ENCODE measurements at places on chromosomes 2 and 18.

- no peak for DNase-seq
Observed at GRCh38 chr2:174595891-174596397, 1.7 kb downstream of the WIPF1 start.

DNA sequence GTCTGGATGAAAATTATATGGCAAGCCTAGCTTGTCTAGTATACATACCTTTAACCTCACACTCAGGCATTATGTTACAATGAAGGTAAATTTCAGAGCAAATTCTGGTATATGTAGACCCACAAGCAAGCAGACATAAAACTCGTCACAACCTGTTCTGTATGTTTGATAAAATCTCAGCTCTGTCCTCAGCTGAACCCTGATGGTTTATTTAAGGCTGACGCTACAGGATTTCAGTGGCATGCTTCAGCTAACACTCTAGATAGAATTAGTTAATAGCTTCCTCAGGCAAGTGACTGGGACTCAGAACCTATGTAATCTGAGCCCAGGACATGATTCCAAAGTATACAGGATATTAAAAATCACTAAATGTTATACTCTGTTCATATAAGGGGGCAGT, 68.2 kb upstream of the MC2R start:
- DNase-seq = no peak

- no peak for DNase-seq
Observed at GRCh38 chr2:95372216-95372829, 30.2 kb upstream of the FAHD2A start.

DNA sequence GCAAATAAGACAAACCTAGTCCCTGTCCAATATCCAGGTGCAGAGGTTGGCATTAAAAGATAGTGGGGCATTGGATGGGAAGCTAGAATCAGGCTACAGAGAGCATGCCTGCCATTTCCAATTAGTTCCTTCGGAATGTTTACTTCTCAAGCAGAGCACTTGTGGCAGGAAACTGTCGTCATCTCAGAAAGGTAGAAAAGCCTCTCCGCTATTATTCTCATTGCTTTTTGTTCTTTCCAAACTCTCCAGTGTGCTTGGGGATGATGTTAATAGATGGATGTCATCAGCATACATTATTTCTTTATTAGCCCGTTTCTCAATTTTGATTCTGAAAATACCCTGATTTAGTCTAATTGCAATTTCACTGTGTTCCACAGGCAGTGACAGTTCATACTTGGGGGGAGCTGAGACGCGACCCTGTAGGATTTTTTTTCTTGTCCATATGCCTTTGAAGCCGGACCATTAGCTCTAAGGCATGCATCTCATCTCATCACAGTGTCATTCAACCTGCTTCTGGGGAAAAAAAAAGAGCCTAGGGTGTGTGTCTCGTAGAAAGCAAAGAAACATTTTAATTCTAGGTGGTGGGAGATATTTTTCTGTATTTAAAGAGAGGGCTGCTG, 7.7 kb downstream of the ASB18 start:
- DNase-seq = no peak

GRCh38 chr2:99481527-99481926, 8.3 kb downstream of the REV1 start:
- DNase-seq = no peak

GRCh38 chr2:3024401-3024935, 353.1 kb downstream of the EIPR1 start:
- no peak for DNase-seq

DNA sequence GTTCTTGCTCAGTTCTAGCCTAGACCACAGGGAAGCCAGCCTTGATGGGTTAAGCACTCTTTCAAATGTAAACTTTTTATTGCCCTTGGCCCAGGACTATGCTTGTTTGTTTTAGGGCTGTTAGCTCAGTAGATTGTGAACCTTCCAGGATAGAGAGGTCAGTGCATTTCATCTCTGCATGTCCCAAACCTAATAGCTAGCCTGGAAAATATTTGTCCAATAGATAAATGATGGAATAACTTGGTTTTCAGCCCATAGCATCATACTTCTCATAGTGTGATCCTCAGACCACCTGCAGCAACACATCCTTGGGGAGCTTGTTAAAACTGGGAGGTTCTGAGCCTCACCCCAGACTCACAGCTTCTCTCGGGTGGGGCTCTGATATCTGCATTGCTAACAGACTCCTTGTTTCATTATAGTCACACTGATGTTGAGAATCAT, 59.8 kb downstream of the TRIB2 start:
- DNase-seq = no peak

DNA sequence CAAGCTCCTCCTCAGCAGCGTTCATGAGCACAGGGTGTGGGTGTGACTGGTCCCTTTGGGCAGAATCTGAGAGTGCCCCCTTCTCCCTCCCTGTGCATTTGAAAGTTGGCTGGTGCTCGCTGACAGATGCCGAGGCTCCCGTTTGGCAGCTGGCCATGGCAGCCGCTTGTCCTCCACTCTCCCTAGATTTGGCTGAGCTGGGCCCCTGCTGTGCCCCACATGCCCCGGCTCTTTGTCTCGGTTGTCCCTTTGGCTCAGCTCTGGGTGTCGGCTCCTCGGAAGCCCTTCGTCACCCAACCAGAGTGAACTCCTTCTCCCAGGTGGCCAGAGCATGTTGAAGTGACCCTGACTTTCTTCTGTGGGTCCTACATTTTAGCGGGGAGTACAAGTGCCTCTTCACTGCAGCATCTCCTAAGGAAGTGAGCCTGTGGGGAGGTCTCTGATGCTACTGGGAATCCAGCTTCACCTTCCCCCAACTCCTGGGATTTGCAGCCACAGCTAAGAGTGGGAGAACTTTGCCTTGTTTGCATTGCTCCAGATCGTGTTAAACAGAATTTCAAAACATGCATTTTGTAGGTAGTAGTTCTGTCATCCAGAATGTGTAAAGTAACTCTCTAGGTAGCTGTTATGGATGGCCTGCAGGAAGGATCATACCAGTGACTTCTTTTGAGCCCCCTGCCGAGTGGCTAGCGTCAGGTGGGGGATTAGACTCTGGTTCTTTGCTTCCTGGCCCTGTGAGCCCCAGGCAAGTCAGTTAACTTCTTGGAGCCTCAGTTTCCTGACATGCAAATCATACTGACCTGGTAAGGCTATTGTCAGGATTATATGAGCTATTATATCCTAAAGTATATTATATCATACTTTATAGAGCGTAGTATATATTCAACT, 24.2 kb downstream of the HPCAL1 start:
- peak; percentile 73 for DNase-seq

- no peak for DNase-seq
Observed at GRCh38 chr2:14903709-14904374, 271.3 kb downstream of the LRATD1 start.

GRCh38 chr2:73614105-73614504, 28.1 kb downstream of the NAT8 start:
- DNase-seq = no peak

- DNase-seq = no peak
Observed at GRCh38 chr2:88100489-88100858, 27.4 kb downstream of the FABP1 start.

DNA sequence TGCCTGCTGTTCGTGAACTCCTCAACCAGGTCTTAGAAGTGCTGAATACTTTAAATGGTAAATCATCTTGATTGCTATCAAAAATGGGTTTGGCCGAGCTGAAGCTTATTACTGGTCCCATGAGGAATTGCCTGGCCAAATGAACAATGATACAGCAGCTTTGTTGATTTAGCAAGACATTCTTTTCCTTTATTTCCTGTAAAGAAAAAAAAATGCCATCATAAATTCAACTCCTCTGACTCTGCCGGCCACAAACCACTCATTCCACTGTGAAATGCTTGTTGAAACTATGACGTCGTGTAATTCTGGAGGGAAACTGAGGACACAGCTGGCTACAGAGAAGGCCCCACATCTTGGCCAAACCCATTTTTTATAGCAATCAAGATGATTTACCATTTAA, 74.2 kb upstream of the ID2 start:
- DNase-seq = no peak

- no peak for DNase-seq
Observed at GRCh38 chr2:39523308-39524044, 86.4 kb upstream of the MAP4K3 start.

- DNase-seq = no peak
Observed at GRCh38 chr2:183162362-183162761, 38.1 kb downstream of the NUP35 start.

GRCh38 chr2:152406119-152406835, 71.3 kb downstream of the FMNL2 start:
- no peak for DNase-seq

GRCh38 chr18:31252522-31252921, 65.4 kb upstream of the DSG1 start:
- no peak for DNase-seq

DNA sequence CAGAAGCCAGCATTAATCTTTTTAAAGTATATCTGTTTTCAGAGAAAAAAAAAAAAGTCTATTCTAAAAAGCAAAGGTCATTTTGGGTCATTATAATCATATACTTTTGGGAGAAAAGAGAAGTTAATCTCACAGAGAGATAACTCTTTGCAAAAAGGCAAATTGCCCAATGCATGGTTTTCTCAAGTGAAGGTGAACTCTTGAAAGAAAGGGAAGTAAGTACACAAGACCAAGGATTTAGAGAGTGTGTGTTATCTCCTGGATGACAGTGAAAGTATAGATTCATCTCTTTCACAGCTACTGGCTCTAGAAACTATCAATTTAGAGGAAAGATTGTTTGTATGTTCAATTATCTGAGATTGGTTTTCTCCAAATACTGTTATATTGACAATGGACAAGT, 151.4 kb downstream of the CD8B2 start:
- DNase-seq = no peak

- DNase-seq = no peak
Observed at GRCh38 chr18:37948471-37948870, 382.9 kb upstream of the CELF4 start.

GRCh38 chr2:64770137-64770780, 116.5 kb upstream of the SERTAD2 start:
- DNase-seq = no peak

DNA sequence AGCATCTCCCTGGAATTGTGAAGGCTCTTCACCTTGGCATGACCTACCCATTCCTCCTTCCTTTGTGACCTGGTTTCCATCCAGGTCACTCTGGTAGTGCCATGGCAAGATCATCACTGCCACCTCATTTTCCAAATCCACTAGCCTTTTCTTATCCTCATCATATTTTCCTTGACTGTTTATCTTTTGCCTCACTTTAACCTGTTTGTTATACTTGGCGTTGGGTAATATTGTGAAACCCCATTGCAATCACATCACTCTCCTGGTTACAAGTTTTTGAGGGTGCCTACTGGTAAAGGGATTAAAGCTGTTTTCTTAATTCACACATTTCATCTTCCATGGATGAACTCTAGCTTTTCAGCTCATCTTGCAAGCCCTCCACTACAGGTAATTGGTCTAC, 39.1 kb upstream of the IGFBP2 start:
- no peak for DNase-seq

DNA sequence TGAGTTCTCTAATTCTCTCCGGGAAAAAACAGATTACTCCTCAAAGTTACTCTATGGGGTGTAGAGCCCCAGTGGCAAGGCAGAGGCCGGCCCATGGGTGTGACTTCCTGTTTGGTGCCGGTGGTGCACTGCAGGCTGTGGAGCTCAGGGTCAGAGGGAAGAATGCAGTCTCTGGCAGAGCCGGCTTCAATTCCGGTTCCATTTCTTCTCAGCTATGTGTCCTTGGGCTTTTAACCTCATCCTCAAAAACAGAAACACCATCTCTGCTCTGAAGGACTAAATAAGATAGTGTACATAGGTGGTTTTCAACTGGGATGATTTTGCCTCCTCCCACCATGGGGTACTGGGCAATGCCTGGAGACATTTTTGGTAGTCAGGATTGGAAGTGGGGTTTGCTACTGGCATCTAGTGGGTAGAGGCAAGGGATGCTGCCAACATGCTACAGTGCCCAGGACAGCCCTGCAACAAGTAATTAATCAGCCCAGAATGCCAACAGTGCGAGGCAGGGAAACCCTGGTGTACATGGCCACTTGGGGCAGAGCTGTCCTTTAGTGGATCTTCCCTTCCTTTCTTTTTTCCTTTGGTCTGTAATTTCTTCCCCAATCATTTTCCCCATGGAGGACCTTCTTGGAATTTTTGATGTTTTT, 81.2 kb downstream of the INSIG2 start:
- DNase-seq = no peak

DNA sequence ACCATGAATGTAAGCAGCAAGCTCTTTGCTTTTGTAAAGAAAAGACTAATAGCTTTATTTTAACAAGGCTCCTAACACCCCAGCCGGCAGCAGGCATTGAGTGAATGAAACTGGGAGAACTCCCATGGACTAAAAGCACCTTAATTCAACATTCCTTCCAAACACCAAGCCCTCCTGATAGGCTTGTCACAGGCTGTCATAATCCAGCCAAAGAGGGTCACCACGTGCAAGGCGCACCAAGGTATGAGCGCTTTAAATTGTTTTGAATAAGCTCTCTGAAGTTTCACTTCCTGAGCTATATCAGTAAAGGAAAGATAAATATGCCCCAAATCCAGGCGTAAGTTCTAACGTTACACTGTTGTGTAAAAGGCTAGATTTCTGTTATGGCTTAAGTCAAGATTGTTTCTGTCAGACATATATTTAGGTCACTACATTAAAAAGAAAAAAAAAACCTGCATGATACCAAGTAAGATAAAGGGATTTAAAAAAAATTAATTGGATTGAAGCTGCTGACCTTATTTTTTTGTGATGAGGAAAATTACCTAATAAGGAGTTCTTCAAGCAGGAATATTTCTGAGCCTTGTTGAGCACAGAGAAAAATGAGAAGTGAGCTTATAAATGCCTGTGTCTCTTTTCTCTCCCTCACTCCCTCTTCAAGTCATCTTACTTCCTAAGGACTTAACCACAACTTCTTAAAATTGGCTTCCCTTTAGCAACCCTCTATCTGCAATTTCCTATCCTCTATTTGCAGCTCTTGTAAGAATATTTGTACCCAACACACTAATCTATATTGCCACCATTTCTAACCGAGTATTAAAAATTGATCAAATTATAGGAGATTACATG, 136.1 kb upstream of the NRP2 start:
- DNase-seq = no peak

GRCh38 chr2:188645986-188646385, 328.2 kb upstream of the COL3A1 start:
- DNase-seq = no peak

- no peak for DNase-seq
Observed at GRCh38 chr18:22547807-22548561, 130.3 kb upstream of the CTAGE1 start.

DNA sequence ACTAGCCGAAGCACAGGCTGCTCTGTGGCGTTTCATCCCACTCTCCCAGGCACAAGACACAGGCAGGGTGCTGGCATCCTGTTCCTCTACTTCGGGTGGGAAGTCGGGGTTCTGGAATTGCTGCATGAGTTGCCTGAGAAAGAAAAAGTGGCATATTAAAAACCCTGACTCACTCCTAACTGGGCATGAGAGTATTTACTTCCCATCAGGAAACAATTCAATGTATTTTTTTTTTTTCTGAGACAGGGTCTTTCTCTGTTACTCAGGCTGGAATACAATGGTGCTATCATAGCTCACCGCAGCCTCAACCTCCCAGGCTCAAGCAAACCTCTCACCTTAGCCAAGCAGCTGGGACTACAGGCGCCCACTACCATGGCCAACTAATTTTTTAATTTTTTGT, 7.4 kb downstream of the ODC1 start:
- no peak for DNase-seq

Data from NCI-H2107 (cell line).